ENCODE measurements at places on chromosomes 1 and 21. TPM values are rescaled to one million over a fixed set of nuclear protein-coding genes. Genes with fewer than 3 reads are reported as not detected.
A peak's percentile ranks its signal among the peaks of the same experiment; 100 is the strongest.

DNA sequence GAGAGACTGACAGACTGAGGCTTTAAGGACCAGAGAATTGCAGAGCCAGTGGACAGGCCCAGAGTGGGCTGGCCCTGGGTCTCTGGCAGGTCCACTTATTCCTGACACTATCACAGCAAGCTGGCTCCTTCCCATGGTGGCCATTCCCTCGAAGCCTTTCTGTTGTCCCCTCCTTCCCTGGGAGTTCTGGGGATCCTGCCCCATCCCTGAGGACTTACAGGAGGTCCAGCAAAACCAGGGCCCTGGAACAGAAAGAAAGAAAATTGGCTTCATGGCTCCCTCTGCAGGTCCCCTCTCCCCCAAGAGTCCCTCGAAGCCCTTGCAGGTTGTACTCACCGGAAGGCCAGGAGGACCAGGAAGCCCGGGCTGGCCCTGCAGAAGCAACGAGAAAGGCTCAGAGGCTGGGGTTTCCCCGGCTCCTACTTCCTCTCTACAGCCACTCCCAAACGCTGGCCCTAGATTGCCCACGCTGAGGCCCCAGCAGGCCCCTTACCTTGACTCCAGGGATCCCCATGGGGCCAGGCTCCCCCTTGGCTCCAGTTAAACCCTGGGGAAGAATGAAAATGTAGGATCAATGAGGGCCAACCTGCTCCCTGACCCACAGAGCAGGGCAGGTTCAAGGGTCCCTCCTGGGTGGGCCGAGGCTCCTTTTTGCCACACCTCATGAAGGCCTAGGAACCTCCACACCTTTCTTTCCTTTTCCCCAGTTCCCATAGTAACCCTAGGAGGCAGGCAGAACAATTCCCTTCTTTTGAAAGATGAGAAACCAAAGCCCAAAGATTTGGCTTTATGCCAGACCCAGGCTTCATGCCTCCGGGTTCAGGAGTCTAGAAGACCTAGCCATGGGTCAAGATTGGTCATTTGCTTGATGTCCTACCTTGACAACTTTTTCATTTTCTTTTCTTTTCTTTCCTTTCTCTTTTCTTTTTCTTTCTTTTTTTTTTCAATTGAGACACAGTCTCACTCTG is 4.6 kb downstream of the COL9A2 start:
- H3K4me3 ChIP-seq, result no peak overlapping the region
- peak; percentile 80 for DNase-seq
- no peaks in the 10 kb centered on the region for H3K36me3 ChIP-seq
- H3K4me1 ChIP-seq, result peaks cover 10% of the 10 kb centered on the region
- H3K27ac ChIP-seq, result no peak overlapping the region

- H3K4me3 ChIP-seq, result peak within 1 kb of the TSS; percentile 72
- peaks cover 12% of the 10 kb centered on the region for H3K4me1 ChIP-seq
- H3K27ac ChIP-seq, result peak within 1 kb of the TSS; percentile 88
- H3K27me3 ChIP-seq, result peaks cover 41% of the 10 kb centered on the region
- DNase-seq, result peak; percentile 70
- H3K36me3 ChIP-seq, result no peaks in the 10 kb centered on the region
Measured at GRCh38 chr1:85200463-85201339, at the start of gene SYDE2. Gene SYDE2 (minus strand): TSS chr1:85201016. CDS start chr1:85200996, 20 bp downstream.

Gene CYYR1
- total RNA-seq, result 29.0 TPM

Gene FCRL4
- not detected for total RNA-seq

Gene RNU5D-1
- not detected for total RNA-seq

- no peaks in the 10 kb centered on the region for H3K36me3 ChIP-seq
- no peak overlapping the region for H3K4me3 ChIP-seq
- H3K4me1 ChIP-seq, result peaks cover 60% of the 10 kb centered on the region
- no peaks in the 10 kb centered on the region for H3K27me3 ChIP-seq
- peak; percentile 1 for DNase-seq
Measured at GRCh38 chr1:40339420-40340323, 22.6 kb upstream of the COL9A2 start.

Gene SLC25A34
- 1.4 TPM for total RNA-seq

GRCh38 chr1:221780175-221780574 is 38.3 kb upstream of the DUSP10 start:
- DNase-seq, result no peak
- no peaks in the 10 kb centered on the region for H3K4me1 ChIP-seq
- no peaks in the 10 kb centered on the region for H3K27me3 ChIP-seq
- H3K36me3 ChIP-seq, result no peaks in the 10 kb centered on the region
- H3K27ac ChIP-seq, result no peak overlapping the region

DNA sequence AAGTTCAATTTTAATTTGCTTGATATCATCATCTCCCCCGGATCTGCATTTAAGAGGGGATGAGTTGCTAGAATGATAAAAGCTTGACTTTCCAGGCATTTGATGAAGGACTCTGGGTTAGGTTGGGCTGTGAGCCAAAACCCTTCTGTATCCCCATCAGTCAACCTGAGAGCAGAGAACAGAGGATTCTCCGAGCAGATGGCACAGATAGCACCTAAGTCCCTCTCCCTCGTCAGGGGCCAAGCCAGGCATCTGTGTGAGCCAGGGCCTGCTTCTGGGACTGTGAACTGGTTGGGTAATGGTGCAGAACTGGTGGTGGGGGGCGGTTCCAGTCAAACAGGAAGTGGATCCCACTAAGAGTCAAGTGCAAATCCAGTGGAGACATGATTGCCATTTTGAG is 205.8 kb downstream of the TNR start:
- no peaks in the 10 kb centered on the region for H3K4me1 ChIP-seq
- H3K36me3 ChIP-seq, result no peaks in the 10 kb centered on the region
- H3K4me3 ChIP-seq, result no peak overlapping the region
- H3K27ac ChIP-seq, result no peak overlapping the region
- no peaks in the 10 kb centered on the region for H3K27me3 ChIP-seq

Gene LDLRAD2
- total RNA-seq, result 0.10 TPM

Gene KCNJ9
- not detected for total RNA-seq

Gene TMEM269
- not detected for total RNA-seq

GRCh38 chr1:226660410-226661182 is 78.5 kb downstream of the ITPKB start:
- peaks cover 63% of the 10 kb centered on the region for H3K4me1 ChIP-seq
- H3K4me3 ChIP-seq, result no peak overlapping the region
- peak overlapping the region; percentile 88 for H3K27ac ChIP-seq
- DNase-seq, result no peak

GRCh38 chr1:153842006-153842471 is 66.8 kb downstream of the SLC27A3 start:
- no peak for DNase-seq
- H3K4me1 ChIP-seq, result no peaks in the 10 kb centered on the region
- H3K36me3 ChIP-seq, result no peaks in the 10 kb centered on the region
- H3K4me3 ChIP-seq, result no peak overlapping the region

DNA sequence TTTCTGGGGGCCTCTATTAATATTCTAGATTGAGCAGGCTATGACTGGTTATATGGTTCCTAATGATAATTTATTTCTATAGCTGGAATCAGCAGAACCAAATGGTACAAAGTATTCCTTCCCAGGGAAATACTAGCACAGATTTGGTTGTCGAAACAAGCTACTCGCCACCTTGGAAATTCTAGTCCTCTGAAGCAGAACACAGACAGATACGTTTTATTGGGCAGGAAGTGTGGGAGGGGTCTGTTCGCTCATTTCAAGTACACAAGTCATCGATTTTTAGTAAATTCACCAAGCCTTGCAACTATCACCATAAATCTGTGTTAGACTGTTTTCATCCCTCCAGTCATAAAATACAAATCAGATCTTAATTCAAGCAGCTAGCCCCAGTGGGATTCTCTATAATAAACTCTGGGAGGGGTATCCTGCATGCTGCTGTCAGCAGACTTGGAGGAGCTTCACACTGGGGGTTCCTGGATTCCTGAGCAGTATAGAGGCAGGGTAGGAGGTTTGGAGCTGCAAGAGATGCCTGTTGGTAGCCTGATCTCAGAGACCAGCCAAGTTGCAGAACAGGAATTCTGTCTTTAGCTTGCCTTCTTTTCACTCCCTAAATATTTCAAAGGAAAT is 9.8 kb upstream of the GPR137B start:
- no peaks in the 10 kb centered on the region for H3K4me1 ChIP-seq
- DNase-seq, result no peak
- H3K27me3 ChIP-seq, result no peaks in the 10 kb centered on the region
- H3K36me3 ChIP-seq, result no peaks in the 10 kb centered on the region
- no peak overlapping the region for H3K4me3 ChIP-seq

DNA sequence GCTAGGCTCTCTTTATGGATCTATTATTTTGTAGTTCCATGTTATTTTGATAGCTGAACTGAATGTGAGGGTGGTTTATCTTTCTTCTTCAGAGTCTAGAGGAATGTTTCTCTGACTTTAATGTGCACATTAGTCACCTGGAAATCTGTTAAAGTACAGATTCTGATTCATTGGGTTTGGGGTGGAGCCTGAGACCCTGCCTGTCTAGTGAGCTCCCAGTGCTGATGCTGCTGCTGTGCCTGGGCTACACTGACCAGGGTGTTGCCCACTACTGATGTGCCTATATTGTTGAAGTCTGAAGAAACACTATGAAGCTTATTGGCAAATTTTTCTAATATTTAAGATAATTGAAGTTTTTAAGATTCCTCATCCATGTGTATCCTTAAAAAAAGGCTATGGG is 35.9 kb downstream of the CD46 start:
- H3K27ac ChIP-seq, result no peak overlapping the region
- DNase-seq, result no peak
- H3K4me1 ChIP-seq, result no peaks in the 10 kb centered on the region
- H3K36me3 ChIP-seq, result no peaks in the 10 kb centered on the region

GRCh38 chr1:218459450-218459849 is 114.3 kb downstream of the TGFB2 start:
- H3K27ac ChIP-seq, result peak overlapping the region; percentile 61
- H3K4me3 ChIP-seq, result no peak overlapping the region
- H3K4me1 ChIP-seq, result peaks cover 24% of the 10 kb centered on the region
- H3K36me3 ChIP-seq, result no peaks in the 10 kb centered on the region
- DNase-seq, result no peak

Data from left lung (tissue), 14 donors.